ENCODE measurements at places on chromosomes 1 and 21. TPM values are rescaled to one million over a fixed set of nuclear protein-coding genes. Genes with fewer than 3 reads are reported as not detected.
A peak's percentile ranks its signal among the peaks of the same experiment; 100 is the strongest.

DNA sequence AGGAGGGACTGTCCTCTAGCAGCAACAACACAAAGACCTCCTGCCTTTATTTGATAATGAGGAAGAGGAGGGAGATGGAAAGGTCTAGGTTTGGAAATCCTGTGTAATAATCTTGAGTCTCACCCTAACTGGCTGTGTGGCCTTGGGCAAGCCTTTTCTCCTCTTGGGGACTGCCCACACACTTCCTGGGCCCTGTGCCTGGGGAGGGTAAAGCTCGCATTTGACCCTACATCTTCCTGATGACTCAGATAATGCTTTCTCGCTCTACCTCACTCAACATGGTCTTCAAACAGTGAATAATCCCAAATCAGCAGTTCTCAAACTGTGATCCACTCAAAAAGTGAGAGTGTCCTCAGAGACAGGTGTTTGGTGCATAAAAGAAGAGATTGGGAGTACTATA lies 81.2 kb downstream of the VWA5B1 start:
- no peaks in the 10 kb centered on the region for H3K36me3 ChIP-seq
- no peak overlapping the region for H3K4me3 ChIP-seq
- peak; percentile 41 for DNase-seq

DNA sequence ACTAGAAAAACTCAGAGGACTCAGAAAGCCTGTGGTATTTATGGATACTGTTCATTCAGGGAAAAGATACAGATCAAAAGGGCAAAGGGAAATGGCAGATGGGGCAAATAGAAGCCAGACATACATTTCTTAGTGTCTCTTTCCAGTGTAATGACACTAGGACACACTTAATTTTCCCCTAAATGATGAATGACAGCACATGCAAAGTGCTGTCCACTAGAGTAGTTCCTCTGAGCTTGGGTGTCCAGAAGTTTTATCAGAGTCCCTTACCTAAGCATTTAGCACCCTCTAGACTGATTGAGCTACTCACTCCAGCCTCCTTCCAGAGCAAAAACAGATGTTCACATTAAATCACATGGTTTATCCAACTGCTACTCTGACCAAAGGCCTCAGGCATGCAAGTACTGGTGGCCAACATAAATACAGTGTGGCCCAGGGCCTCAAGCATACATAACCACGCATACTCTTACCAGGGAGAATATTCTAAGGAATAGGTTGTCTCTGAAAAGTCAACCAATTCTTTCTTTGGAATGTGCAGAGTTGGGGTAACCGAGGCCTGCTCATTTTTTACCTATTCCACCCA lies 166.9 kb downstream of the NCAM2 start:
- no peaks in the 10 kb centered on the region for H3K4me1 ChIP-seq
- no peak for DNase-seq
- no peak overlapping the region for H3K4me3 ChIP-seq
- no peaks in the 10 kb centered on the region for H3K36me3 ChIP-seq
- no peaks in the 10 kb centered on the region for H3K27me3 ChIP-seq
- H3K27ac ChIP-seq, result no peak overlapping the region

The TMEM201 gene
- 18.1 TPM for total RNA-seq

- no peaks in the 10 kb centered on the region for H3K36me3 ChIP-seq
- H3K27me3 ChIP-seq, result no peaks in the 10 kb centered on the region
- H3K4me3 ChIP-seq, result no peak overlapping the region
These were observed 16.8 kb downstream of the OR2T11 start for GRCh38 chr1:248618119-248618518.

- no peaks in the 10 kb centered on the region for H3K4me1 ChIP-seq
- H3K36me3 ChIP-seq, result no peaks in the 10 kb centered on the region
- H3K27ac ChIP-seq, result no peak overlapping the region
These were observed 64.6 kb downstream of the BRINP2 start for GRCh38 chr1:177235350-177235749.

The TP53BP2 gene
- 34.5 TPM for total RNA-seq

- H3K4me3 ChIP-seq, result no peak overlapping the region
- peaks cover 6% of the 10 kb centered on the region for H3K4me1 ChIP-seq
- H3K27me3 ChIP-seq, result no peaks in the 10 kb centered on the region
- no peak for DNase-seq
These were observed 29.8 kb downstream of the WDR3 start for GRCh38 chr1:117959364-117959763.

Data from activated CD8-positive, alpha-beta T cell treated with anti-CD3 and anti-CD28 coated beads for 36 hours (primary cell).